Activated CD4-positive, alpha-beta memory T cell treated with anti-CD3 and anti-CD28 coated beads, Interleukin-2, amount 10 ng/mL, durations not matched to agents 7 days and 5 days (primary cell): ENCODE measurements at places on chromosomes 1 and 21.

- H3K27ac ChIP-seq = no peak within 1 kb of the TSS
- no peak within 1 kb of the TSS for H3K4me3 ChIP-seq
- H3K36me3 ChIP-seq = no peaks in the 10 kb centered on the region
- no peak for DNase-seq
- no peaks in the 10 kb centered on the region for H3K4me1 ChIP-seq
These were observed at the start of gene SYT2 for GRCh38 chr1:202710070-202711045. Gene SYT2, minus strand, starts transcription at chr1:202710454. Its CDS starts 104,682 bp downstream, at chr1:202605772.

DNA sequence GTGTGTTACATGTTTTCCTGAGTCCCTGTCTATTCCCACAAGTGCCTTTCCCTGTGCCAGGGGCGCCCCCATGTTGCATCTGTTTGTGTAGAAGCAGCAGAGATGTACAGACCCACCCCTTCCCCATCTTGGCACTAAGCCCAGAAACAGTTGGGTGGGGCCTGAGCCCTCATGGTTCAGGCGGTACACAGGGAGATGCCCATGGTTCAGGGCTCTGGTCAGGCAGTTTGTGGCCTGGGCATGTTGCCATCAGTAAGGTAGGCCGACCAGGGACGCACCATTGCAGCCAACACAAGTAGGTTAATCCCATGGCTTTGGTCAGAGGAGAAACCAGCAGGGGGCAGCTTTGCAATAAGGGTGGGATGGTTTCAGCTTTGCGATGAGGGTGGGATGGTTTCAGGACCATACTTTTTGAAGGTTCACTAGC lies 914 bp upstream of the ADGRB2 start:
- peaks cover 52% of the 10 kb centered on the region for H3K27me3 ChIP-seq
- H3K36me3 ChIP-seq = no peaks in the 10 kb centered on the region
- H3K4me1 ChIP-seq = peaks cover 39% of the 10 kb centered on the region
- DNase-seq = no peak
- H3K27ac ChIP-seq = no peak overlapping the region
- no peak overlapping the region for H3K4me3 ChIP-seq

DNA sequence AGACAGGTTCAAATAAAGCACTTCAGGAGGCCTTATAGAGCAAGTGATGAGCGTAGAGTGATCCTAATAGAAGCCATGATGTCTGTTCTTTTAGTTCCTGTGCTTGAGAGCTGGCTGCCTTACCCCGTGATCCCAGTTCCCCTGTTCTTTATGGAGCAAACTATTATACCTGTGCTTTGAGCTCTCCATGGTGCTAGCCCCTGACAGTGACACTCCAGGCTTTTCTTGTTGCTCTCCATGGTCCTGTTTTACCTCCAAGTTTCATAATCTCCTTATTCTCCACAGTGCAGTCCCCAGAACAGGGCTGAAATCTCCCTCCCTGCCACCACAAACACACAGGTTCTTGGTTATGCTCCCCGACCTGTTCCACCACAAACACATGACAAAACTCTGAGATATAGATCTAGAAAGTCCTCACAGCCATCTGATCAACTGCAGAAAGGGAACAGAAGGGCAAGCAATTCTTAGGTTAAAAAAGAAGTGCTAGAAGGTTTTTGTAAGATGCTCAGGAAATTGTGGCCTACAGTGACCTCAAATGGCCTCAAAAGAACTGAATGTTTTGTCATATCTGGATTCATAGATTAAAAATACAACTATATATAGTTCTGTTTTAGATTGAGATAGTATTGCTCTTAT lies 6.0 kb downstream of the CADM3 start:
- peaks cover 55% of the 10 kb centered on the region for H3K27me3 ChIP-seq
- peak; percentile 51 for DNase-seq
- H3K4me3 ChIP-seq = no peak overlapping the region
- H3K36me3 ChIP-seq = no peaks in the 10 kb centered on the region
- peaks cover 3% of the 10 kb centered on the region for H3K4me1 ChIP-seq
- H3K27ac ChIP-seq = no peak overlapping the region

DNA sequence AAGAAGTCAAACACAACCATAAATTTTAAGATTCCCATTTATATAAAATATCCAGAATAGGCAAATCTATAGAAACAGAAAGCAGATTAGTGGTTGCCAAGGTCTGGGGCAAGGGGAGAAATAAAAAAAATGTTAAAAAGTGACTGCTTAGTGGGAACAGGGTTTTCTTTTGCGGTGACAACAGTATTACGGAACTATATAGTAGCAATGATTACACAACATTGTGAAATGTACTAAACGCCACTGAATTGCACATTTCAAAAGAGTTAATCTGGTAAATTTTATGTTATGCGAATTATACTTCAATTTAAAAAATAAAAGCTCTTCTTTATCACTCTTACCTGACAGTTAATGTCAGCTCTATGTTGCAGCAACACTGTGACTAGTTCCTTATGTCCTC lies 105.2 kb downstream of the ACBD6 start:
- H3K27me3 ChIP-seq = no peaks in the 10 kb centered on the region
- no peaks in the 10 kb centered on the region for H3K4me1 ChIP-seq
- peaks cover 37% of the 10 kb centered on the region for H3K36me3 ChIP-seq
- H3K27ac ChIP-seq = no peak overlapping the region

GRCh38 chr1:24486331-24487065 lies 16.1 kb upstream of the RCAN3 start:
- peak overlapping the region; percentile 36 for H3K4me3 ChIP-seq
- H3K27me3 ChIP-seq = no peaks in the 10 kb centered on the region

DNA sequence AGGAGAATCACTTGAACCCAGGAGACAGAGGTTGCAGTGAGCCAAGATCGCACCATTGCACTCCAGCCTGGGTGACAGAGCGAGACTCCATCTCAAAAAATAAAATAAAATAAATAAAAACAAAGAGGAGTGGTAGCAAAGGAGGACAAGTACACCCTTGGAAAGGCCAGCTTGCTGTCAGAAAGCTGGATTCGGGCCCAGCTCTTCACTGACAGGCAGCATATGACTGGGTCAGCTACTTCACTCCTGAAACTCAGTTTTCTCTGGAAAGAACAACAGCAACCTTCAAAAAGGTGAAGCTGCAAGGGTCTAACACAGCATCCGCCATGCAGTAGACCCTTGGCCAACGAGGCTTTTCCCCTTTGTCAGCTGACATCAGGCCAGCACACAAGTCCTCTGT lies 156.0 kb upstream of the TIAM1 start:
- no peak overlapping the region for H3K27ac ChIP-seq
- no peak for DNase-seq
- peaks cover 13% of the 10 kb centered on the region for H3K27me3 ChIP-seq
- peaks cover 2% of the 10 kb centered on the region for H3K4me1 ChIP-seq
- H3K4me3 ChIP-seq = no peak overlapping the region

DNA sequence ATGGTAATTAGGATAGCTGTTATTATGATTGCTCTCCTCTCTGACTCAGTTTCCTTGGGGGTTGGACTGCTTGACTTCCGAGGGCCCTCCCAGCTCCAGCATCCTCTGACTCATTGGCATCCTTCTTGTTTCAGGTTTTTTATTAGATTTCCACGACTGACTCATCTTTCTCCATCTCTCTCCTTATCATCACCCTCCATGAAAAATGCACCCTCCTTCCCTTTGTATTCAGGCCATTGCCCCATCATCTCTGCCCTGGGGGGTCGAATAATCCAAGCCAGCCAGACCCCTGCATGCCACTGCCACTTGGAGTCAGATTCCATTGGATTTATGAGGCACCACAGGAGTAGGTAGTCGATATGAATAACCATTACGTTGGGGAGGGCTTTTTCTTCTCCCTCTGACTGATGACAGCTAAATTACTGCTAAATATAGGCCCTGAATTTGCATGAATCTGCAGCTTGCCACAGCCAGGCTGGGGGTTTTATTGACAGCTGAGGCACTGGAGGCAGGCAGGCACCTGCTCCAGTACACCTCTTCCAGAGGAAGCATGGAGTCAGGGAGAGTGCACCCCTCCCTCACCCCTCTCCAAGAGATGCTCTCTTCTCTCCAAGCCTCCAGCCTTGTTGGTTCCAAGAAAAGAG lies 91.7 kb downstream of the C1orf94 start:
- no peaks in the 10 kb centered on the region for H3K36me3 ChIP-seq
- no peak overlapping the region for H3K4me3 ChIP-seq

- no peak overlapping the region for H3K27ac ChIP-seq
- H3K27me3 ChIP-seq = peaks cover 36% of the 10 kb centered on the region
- H3K36me3 ChIP-seq = no peaks in the 10 kb centered on the region
- DNase-seq = no peak
These were observed 99.7 kb downstream of the LMO4 start for GRCh38 chr1:87428367-87428766.

DNA sequence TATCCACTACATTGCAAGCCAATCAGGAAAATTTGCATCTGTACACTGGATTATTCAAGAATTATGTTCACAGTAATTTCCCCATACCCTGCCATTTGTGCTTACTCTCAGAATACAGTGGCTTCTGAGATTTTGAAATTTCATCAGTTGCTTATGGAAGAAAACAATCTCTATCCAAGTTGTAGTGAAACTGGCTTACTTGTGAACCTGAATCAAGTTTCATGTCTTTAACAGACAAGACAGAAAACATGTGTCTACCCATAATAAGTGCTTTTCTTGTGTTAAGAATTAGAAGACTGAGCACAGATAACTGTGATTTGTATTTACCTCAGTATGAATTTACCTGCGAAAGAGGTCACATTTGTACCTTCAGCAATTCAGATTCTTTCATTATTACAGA lies 672.7 kb upstream of the ADGRL2 start:
- H3K27me3 ChIP-seq = no peaks in the 10 kb centered on the region
- no peak overlapping the region for H3K27ac ChIP-seq
- H3K4me3 ChIP-seq = no peak overlapping the region
- no peaks in the 10 kb centered on the region for H3K4me1 ChIP-seq
- no peaks in the 10 kb centered on the region for H3K36me3 ChIP-seq
- no peak for DNase-seq

DNA sequence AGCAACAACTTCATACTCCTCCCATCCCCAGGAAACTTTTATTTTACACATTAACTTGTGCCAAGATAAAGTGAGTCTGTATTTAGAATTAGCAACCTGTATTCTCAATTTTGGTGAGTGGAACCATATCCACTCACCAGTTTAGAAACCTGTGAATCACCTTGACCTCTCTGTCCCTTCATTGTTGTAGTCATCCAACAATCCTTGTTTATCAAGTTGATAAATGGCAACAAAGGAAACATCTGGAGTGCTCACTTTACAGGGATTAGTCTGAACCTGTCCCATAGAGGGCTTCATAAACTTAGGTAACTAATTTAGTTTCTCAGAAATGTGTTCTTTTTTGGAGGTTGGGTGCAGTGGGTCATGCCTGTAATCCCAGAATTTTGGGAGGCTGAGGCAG lies 3.9 kb upstream of the CLSPN start:
- DNase-seq = no peak
- H3K4me1 ChIP-seq = peaks cover 17% of the 10 kb centered on the region
- no peaks in the 10 kb centered on the region for H3K27me3 ChIP-seq
- peaks cover 3% of the 10 kb centered on the region for H3K36me3 ChIP-seq
- no peak overlapping the region for H3K4me3 ChIP-seq
- no peak overlapping the region for H3K27ac ChIP-seq

DNA sequence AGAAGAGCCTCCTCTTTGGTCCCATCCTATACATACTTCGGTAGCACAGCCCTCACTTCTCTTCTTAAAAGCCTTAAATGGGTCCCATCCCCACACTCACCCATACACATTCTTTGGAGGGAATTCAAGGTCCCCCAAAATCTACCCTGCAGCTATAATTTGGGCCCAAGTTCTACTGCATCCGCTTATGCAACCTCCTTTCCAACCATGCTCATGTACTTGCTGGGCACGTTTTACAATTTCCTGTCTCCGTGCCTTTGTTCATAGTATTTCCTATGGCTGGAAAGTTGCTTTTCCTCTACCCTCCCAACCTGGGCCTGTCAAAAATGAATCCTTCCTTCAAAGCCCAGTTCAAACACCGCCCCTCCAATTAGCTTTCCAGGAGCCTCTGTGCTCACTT lies 99.7 kb downstream of the SLC45A1 start:
- no peak for DNase-seq
- peaks cover 25% of the 10 kb centered on the region for H3K36me3 ChIP-seq
- H3K27ac ChIP-seq = no peak overlapping the region
- no peak overlapping the region for H3K4me3 ChIP-seq
- no peaks in the 10 kb centered on the region for H3K27me3 ChIP-seq

DNA sequence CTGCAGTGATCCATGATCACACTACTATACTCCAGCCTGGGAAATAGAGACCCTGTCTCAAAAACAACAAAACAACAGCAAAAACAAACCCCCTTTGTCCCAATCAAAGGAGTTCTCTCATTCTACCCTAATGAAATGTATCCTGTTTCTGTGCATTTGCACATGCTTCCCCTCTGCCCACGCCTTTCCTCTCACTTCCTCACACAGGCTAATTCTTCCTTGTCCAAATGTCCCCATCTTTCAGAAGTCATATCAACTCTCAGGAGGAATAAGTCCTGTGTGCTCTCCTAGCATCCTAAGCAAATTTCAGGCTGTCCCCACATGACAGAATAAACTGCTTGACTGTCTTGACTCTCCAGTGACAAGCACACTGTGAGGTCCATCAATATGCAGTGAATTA lies 8.1 kb upstream of the ATP1B1 start:
- H3K4me3 ChIP-seq = no peak overlapping the region
- no peak overlapping the region for H3K27ac ChIP-seq
- no peak for DNase-seq
- H3K27me3 ChIP-seq = peaks cover 10% of the 10 kb centered on the region

- no peak for DNase-seq
- peaks cover 12% of the 10 kb centered on the region for H3K36me3 ChIP-seq
- peaks cover 19% of the 10 kb centered on the region for H3K4me1 ChIP-seq
- no peak overlapping the region for H3K4me3 ChIP-seq
These were observed 18.1 kb upstream of the EPS8L3 start for GRCh38 chr1:109781806-109782205.

GRCh38 chr1:97212671-97213070 lies 491.1 kb downstream of the PTBP2 start:
- no peak for DNase-seq
- no peaks in the 10 kb centered on the region for H3K27me3 ChIP-seq
- no peak overlapping the region for H3K27ac ChIP-seq
- H3K4me3 ChIP-seq = no peak overlapping the region
- H3K36me3 ChIP-seq = no peaks in the 10 kb centered on the region

DNA sequence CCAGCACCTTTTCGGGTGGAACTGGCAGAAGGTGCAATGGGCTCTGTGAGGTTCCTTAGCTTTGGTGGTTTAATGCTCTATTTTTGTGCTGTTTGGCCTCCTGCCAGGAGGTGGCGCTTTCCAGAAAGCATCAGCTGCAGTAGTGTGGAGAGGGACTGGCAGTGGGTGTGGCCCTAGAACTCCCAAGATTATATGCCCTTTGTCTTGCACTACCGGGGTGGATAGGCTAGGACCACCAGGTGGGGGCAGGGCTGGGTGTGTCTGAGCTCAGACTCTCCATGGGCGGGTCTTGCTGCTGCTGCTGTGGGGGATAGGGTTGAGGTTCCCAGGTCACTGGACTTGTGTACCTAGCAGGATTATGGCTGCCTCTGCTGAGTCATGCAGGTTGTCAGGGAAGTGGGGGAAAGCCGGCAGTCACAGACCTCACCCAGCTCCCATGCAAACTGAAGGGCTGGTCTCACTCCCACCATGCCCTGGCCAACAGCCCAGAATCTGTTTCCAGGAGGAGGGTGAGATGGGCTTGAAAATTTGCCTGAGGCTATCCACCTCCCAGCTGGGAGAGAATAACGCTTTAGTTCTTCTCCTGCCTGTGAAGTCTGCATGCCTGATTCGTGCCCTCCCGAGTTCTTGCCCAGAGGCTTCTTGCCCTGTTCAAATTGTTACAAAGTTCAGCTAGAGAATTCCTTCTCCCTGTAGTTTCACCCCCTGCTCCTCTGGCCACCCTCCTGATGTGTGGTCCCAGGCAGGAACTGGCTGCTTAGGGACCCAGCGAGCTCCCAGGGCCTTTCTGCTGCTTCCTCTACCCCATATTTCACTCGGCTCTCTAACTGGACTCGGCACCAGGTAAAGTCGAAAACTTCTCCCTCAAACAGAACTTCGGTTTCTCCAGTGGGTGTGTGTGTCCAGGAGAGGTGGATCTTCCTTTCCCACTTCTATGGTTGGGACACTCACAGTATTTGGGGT lies 76.5 kb upstream of the BTG3 start:
- H3K36me3 ChIP-seq = peaks cover 3% of the 10 kb centered on the region
- peaks cover 33% of the 10 kb centered on the region for H3K4me1 ChIP-seq
- no peaks in the 10 kb centered on the region for H3K27me3 ChIP-seq
- H3K27ac ChIP-seq = no peak overlapping the region
- H3K4me3 ChIP-seq = no peak overlapping the region
